ENCODE measurements at places on chromosomes 11 and 22.

DNA sequence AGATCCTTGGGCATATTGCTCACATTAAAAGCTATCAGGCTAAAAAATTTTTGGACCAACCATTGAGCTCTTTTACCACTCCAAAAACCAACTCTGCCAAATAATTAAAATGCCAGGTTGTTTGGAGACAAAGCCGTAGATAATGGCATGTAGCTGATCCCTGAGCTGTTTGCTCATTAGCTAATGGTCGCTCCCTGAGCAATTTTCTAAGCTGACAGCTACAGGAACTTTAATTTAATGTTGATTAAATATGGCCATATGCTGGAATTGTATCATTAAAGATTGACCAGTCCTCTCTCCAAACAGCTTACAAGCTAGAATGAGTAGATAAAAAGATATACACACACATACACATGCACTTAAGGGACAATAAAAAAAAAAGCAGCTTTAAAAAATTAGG lies 216.2 kb upstream of the ARHGAP20 start:
- no peak for DNase-seq

GRCh38 chr11:63858628-63859550 lies 20.0 kb downstream of the MARK2 start:
- DNase-seq, result no peak

DNA sequence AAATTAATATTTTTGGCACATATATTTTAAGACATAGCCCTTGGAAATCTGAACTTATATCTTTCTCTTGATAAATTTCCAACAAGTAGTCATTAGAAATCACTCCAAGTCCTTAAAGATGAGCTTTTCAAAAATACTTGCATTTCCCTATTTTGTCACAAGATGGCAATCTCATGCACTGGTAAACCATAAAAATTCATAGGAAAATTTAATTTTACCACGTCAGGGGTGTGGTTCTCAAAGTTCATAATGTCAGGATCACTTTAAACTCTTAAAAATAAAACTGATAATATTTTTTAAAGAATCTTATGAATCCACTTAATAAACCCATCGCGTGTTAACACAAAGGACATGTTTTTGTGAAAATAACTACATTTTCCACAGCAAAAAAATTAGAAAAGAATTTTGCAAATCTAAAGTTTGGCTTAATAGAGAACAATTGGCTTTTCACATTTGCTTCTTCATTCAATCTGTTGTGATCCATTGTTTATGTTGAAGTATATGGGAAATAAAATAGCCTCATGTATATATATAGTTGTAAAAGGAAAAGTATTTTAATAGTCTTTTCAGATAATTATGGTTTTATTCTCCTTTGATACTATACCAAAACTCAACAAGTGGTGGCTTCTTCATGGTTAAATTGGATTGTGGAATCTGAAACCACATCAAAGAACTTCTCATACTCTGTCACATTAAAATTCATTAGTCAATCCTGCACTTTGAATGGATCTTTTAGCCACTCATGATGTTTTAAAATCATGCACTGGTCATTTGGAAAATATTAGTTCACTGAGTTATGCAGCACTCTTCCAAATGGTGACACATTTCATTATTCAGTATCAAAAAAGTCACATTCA lies 169.1 kb downstream of the CADM1 start:
- DNase-seq, result no peak

- peak; percentile 6 for DNase-seq
These were observed 540 bp downstream of the MEN1 start for GRCh38 chr11:64809781-64810241.

DNA sequence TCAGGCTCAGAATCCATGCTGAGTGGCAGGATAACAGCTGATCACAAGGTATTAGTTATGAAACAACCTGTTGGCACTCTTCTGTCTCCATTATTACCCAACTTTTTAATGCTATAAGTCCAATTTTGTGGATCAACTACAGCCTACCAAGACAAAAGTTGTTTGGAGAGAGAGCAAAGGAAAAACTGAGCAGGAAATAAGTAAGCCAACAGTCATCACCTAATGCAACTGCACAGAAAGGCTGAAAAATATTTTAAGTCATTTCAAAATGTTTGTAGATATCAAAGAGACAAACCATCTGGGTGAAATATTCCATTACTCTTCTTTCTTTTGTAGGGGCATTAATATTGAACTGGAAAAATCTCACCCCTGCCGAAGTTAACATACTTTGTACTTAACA lies 41.6 kb downstream of the FDX1 start:
- no peak for DNase-seq

GRCh38 chr22:20130319-20130718 lies 1.3 kb upstream of the ZDHHC8 start:
- DNase-seq, result no peak

DNA sequence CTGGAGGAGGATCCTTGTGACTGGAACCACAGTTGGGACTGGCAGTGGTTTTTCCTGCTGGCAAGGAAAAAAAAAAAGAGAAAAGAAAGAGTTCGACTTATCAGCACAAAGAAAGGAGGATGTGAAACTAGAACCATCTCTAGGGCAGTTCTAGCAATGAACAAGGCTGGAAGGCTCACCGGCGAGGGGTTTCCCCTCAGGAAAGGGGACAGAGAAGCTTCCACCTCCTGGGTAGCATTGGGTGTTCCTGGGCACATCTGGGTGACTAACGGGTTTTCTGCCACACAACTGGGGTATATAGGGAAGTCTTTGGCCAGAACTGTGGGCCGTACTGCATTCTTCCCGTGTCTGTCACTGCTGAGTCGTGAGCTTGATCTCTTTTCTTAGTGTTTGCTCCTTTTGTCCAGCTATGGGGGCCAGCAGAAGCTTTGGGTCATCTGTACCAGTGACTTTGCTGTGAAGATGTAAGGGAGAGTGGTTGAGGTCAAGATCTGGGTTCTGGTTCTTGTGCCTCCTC lies 109.4 kb upstream of the OR4B1 start:
- peak; percentile 10 for DNase-seq

DNA sequence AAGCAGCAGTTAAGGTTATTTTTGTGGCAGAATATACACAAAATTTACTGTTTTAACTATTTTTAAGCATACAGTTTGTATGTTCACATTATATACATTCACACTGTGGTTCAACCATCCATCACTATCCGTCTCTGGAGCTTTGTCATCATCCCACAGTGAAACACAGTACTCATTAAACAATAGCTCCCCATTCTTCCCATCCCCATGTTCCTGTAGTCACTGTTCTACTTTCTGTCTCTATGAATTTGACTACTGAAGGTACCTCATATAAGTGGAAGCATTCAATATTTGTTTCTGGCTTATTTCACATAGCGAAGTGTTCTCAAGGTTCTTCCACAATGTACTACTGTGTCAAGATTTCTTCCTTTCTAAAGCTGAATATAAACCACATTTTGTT lies 32.6 kb downstream of the ZBTB44 start:
- DNase-seq, result no peak

- no peak for DNase-seq
These were observed 26.5 kb downstream of the RPL27A start for GRCh38 chr11:8709002-8709672.

- no peak for DNase-seq
These were observed 59.4 kb downstream of the BRD1 start for GRCh38 chr22:49768077-49768910.

DNA sequence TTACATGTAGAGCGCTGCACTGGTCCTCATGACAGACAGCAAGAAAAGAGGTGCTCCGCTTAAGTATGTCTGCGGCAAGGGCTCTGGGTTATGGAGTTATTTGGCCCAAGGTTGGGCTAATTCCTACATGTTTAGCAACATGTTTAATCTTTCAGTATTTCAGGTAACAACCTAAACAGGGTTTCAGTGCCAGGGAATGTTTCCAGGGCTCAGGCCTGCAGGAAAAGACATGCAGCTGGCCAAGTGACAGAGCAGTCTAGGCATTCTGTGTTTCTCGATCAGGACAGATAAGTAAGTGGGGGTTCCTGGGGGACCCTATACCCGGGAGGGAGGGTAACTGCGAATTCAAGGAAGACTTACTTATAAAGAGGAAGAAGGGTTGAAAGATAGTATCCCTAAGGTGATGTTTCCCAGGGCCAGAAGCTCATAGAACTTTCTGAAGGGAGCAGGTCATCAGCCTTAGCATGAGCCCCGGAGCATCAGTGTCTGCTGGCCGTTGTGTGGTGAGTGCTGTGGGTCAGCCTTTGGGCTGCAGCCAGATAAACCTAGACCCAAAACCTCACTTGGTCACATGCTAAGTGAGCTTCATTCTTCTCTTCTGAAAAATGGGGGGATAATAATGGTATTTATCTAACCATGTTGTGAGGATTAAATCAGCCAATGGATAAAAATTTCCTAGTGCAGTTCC lies 18.4 kb downstream of the KCNJ5 start:
- DNase-seq, result no peak

GRCh38 chr22:24023204-24023789 lies 12.2 kb downstream of the CABIN1 start:
- DNase-seq, result no peak

DNA sequence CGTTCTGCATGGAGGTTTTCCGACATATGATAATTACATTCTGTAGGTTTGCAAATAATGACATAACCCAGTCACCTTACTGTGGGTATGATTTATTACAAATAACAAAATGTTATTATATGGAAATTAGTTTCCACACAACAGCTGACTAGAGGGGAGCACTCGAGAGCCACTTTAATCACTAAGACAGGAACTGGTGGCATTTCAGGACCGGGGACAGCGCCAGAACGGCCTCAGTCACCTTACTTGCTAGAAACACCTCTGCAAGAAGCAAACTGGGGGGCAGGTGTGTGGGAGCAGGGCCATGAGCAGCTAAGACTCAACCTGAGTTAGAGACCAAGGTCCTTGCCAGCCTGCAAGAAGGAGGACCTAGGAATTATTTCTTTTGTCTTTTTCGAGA lies 199.9 kb downstream of the DSCAML1 start:
- peak; percentile 8 for DNase-seq

DNA sequence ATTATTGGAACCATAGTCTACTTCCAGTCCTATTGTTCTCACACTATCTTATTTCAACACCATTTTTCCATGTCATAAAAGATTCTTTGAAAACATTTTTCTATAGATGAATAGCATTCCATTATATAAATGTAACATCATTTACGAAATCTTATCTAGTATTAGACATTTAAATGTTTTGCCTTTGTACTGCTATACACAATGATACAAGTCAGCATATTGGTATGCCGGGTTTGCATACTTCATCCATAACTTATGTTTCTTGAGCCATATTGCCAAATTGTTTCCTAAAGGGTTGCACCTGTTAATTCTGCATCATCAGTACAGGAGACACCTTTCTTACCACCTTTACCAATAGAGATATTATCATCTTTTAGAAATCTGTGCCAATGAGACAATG lies 68.2 kb downstream of the SYT13 start:
- no peak for DNase-seq

DNA sequence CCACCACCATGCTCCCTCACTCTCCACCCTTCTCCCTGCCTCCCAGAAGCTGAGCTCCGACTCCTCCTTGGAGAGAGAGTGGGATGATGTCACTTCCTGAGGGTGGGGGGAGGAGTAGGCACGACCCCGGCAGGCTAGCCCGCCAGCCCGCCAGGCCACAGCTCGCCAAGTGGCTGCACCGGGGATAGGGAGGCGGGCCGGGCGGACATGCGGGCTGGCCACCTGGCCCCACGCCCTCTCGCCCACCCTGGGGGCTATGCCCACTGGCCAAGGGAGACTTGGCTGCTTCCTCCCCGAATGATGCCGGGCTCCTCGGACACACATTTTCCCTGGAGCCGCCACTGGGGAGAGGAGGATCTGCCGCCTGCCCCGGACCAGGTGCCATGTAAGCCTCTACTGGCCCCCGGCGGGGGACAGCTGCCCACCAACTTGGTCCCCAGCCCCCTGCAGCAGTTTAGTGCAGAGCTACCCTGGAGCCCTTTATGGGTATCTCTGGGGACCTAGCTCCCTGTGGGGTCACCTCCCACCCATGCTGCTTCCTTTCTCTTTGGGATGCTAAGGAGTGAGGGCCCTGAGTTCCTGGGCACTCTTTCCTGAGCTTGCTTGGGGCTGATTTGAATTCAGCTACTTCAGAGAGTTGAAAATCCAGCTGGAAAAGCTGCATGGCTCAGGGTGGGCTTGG lies 33.7 kb upstream of the MYRF start:
- no peak for DNase-seq

- DNase-seq, result no peak
These were observed 40.7 kb downstream of the SFI1 start for GRCh38 chr22:31537019-31537535.

GRCh38 chr11:73028611-73029010 lies 113.5 kb downstream of the FCHSD2 start:
- DNase-seq, result no peak

GRCh38 chr11:124611064-124611463 lies at the start of gene PANX3:
TSS of gene PANX3 (plus strand) at chr11:124611428. CDS start at chr11:124611557, 129 bp downstream.
- DNase-seq, result no peak

DNA sequence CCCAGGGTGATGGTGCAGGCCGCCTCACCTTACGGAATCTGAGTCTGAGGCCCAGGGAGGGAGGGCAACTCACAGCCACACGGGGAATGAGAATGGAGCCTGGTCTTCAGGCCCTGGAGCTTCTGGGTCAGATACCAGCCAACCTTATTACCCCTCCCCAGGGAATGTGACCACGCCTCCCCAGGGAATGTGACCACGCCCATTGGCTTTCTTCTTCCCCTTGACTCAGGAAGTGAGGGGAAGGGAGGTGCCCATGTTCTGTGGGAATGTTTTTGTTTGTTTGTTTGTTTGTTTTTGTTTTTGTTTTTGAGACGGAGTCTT lies 57.5 kb upstream of the RBFOX2 start:
- DNase-seq, result no peak

GRCh38 chr11:64963072-64963631 lies 8.8 kb downstream of the MAJIN start:
- DNase-seq, result no peak

GRCh38 chr11:14388352-14388751 lies 29.4 kb upstream of the RRAS2 start:
- DNase-seq, result no peak

DNA sequence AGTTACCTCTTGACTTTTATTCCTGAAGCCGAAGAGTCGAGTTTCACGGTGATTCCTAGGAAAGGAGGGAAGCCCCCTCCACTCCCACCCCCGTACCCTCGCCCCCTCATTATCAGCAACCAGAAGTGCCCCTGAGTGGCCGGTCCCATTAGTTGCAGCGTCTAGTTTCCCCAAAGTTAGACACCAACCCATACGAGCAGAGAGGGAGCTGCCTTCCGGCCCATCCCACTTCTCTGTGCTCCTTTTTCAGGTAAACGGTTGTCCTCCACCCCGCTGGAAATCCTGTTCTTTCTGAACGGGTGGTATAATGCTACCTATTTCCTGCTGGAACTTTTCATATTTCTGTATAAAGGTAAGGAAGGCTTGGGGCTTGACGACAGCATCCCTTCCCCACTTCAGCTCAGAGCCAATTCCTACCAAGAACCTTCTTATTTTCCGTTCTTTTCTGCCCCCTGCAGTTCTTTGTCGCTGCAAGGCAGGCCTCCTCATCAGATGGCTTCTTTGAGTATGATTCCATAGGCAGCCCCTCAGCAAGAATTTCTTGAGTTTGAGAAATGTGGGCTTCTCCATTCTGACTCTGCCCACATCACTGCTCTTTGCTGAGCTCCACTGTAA lies 701 bp downstream of the TMEM216 start:
- peak; percentile 12 for DNase-seq

Measured in central memory CD4-positive, alpha-beta T cell (primary cell).